ENCODE measurements at places on chromosomes 2 and 18.

GRCh38 chr2:105895990-105896764 is 151.5 kb downstream of the NCK2 start:
- DNase-seq, result no peak

- DNase-seq, result no peak
Measured at GRCh38 chr2:58364098-58364497, 123.0 kb upstream of the FANCL start.

DNA sequence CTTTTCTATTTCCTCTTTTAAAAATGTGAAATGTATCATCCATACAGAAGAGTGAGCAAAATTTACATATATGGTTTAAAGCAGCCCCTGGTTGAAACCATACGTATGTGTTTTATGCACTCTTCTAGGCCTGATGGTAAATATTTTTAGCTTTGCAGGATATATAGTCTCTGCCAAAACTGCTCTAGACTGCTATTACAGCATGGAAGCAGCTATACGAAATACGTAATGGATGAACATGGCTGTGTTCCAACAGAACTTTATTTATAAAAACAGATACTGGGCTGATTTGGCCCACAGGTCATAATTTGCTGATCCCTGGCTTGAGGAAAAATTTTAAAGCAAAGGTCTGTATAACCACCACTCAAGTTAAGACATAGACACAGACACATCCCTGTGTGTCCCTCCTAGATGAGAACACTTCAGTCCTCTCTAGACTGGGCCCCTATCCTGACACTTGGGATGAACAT is 42.5 kb upstream of the ATP8B1 start:
- DNase-seq, result no peak

- no peak for DNase-seq
Measured at GRCh38 chr2:65317841-65318240, 90.2 kb downstream of the ACTR2 start.

GRCh38 chr18:22411446-22411845 is 6.3 kb downstream of the CTAGE1 start:
- no peak for DNase-seq

- DNase-seq, result no peak
Measured at GRCh38 chr2:223941579-223942277, 3.4 kb downstream of the WDFY1 start.

DNA sequence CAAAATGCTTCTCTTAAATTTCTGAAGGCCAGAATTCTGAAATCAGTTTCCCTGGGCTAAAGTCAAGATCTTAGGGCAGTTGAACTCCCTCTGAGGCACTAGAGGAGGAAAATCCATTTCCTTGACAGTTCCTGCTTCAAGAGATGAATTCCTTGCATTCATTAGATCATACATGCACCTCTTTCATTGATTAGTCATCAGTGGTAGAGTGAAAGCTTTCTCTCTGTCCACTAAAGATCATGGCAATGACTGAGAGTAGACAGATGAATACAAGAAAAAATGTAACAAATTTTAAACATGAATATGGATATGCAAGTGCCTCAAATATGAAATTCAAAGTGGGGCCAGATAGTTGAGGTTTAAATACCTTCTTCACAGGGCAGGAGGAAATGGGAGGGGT is 693.4 kb upstream of the TMEFF2 start:
- DNase-seq, result no peak

DNA sequence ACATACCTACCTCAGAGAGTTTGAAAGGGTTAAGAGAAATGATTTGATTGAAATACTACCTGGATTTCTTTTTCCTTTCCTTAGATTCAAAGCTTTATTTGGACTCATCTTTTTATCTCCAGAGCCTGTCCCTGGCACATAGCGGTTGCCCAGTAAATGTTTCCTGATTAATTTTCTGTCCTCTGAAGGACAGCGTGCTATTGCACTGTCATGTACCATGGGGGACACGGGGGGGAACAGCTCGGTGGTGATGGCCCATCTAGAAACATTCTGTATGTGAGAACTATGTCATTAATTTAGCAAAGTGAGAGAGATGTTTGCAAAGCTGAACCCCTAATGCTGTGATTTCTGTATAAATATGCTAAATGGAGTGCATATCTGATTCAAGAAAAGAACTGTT is 26.4 kb upstream of the CABYR start:
- DNase-seq, result no peak

DNA sequence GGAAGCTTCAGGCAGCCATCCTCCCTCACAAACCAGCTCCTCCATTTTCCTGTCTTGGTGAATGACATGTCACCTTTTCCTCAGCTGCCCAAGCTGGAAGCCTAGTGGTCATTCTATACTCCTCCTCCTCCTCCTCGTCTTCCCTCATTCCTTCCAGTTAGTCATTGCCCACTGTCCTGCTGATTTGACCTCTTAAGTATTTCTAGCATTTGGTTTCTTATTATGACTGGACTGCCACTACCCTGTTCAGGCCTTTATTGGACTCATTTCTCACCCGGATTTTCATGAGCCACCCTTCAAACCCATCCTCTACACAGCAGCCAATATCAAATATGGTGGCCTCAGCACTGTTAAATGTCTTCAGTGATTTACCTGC is 21.9 kb upstream of the MGAT5 start:
- DNase-seq, result no peak

DNA sequence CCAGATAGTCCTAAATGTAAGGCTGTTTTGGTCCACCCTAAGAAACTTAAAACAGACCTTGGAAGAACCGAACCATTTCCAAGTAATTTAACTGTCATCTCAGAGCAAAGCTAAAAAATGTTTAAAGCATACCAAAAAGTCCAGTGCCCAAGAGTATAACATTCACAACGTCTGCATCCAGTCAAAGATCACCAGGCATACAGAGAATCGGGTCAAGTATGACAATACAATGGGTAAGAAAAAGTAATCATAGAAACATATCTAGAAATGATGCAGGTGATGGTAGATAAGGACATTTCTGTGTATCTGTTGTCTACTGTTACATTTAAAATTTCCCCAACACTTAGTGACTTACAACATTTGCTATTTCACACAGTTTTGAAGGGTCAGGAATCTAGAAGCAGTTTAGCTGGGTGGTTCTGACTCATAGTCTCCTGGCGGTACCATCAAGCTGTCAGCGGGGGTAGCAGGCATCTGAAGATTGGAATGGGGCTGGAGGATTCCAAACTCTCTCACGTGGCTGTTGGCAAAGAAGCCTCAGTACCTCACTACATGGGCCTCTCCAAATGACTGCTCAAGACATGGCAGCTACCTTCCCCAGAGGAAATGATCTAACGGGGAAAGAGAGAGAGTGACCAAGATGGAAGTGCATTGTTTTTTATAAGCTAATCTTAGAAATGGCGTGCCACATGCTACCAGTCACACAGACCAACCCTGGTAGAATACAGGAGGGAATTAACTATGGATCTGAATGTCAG is 36.6 kb upstream of the DYNC2LI1 start:
- DNase-seq, result no peak

DNA sequence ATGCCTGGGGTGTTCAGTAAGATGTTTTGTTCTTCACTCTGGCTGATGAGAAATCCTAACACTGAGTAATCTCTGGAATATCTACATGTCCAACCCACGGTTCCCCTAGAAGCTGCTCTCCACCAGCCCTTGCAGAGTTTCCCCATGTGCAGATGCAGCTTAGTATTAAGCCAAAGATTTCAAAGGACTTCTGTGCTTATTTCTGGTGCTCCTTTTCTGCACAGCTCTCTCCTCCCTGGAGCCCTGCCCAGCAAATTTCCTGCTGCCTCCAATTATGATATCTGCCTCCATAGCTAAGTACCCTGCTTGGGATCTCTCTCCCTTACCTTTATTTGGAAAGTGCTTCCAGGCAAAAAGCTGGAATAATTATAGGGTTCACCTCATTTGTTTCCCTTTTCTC is 949.3 kb downstream of the BCL11A start:
- no peak for DNase-seq

DNA sequence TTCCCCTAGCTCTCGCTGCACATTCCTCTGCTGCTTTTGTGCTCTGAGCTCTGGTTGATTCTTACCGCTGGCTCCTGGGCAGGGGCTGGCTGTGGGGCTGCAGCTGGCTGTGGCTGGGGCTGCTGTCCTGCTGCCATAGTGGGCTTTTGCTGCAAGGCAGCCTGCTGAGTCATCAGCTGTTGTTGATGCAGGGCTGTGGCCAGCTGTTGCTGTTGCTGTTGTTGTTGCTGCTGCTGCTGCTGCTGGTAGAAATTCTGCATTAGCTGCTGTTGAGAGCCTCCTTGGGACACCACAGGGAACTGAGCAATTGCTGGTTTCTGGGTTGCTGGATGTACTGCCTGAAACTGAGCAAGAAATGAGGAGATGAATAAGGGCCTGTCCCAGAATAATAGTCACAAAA is 77.2 kb upstream of the NFU1 start:
- peak; percentile 78 for DNase-seq

- DNase-seq, result no peak
Measured at GRCh38 chr2:108626995-108627394, 92.3 kb upstream of the RANBP2 start.

GRCh38 chr2:120528051-120528692 is 182.2 kb downstream of the INHBB start:
- DNase-seq, result no peak

- no peak for DNase-seq
Measured at GRCh38 chr18:841647-842370, 29.8 kb upstream of the YES1 start.

GRCh38 chr2:6967301-6967700 is 50.1 kb downstream of the RNF144A start:
- no peak for DNase-seq

GRCh38 chr2:120204022-120204405 is 19.2 kb downstream of the TMEM185B start:
- no peak for DNase-seq

DNA sequence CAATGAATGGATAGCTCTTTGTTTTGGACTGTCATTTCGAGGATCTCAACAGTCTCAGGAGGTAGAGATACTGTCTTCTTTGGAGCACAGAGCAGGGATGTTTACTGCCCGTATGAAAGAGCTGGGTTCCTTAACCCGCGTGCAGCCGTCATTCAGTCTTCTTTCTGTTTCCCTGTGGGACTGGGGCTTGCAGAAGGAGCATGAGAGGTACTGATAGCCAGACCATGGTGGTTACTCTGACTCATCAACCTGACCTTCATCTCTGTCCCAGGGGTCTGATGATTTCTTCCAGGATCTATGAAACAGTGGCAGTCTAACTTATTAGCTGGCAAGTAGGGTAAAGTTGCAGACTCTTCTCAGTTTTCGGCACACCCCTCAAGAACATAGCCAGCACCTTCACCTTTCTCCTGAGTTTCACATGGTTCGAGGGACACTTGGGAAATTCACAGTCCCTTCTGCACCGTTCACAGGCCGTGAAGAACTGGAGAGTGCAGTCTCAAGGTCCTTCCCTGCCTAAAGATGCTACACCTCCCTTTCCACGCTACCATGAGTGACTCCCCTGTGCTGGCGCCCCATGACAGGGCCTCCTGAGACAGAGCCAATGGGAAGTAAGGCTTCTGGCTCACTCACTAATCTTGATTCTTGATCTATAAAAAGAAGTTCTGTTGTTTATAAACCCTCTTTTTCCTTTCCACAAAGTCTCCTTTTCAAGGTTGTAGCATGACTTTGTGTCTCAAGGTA is 226.2 kb downstream of the MC4R start:
- DNase-seq, result no peak

GRCh38 chr18:13483316-13484270 is 242.8 kb downstream of the FAM210A start:
- DNase-seq, result no peak

GRCh38 chr2:80291656-80292055 is 12.9 kb downstream of the LRRTM1 start:
- DNase-seq, result no peak

- no peak for DNase-seq
Measured at GRCh38 chr18:37422596-37422995, 143.0 kb downstream of the CELF4 start.

DNA sequence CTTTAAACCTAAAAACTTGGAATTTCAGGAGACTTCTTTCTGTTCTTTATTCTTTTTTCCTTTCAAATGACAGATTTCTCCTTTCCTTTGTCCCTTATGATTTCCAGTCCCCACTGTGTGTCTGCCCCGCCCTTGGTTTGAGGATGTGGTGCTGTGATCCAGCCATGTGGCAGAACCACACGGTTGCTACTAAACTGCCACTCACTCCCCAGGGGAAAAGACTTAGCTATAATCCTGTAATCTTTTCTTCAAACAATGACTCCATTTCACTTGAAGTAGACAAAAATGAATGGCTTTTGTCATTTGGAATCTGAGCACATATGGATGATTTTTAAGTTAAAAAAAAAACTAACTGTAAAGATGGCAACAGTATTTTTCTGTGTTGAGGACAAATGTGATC is 76.2 kb upstream of the STAM2 start:
- DNase-seq, result peak; percentile 36

DNA sequence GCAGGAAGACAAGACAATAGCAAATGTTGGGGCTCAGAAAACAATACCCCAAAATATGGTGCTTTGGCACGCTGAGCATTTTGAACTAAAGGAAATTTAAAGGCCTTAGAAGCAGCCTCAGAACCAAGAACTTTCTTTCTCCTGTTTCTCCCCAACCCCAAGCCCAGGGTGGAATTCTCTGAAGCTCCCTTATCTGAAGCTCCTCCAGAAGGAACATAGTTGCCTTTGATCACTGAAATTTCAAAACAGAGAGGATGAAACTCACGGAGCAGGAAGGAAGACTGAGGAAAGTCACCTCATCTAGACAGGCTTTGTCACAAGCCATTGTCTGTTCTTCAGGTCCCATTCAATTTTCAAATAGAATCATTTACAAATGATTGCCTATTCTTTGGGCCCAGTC is 15.5 kb upstream of the BMPR2 start:
- no peak for DNase-seq

DNA sequence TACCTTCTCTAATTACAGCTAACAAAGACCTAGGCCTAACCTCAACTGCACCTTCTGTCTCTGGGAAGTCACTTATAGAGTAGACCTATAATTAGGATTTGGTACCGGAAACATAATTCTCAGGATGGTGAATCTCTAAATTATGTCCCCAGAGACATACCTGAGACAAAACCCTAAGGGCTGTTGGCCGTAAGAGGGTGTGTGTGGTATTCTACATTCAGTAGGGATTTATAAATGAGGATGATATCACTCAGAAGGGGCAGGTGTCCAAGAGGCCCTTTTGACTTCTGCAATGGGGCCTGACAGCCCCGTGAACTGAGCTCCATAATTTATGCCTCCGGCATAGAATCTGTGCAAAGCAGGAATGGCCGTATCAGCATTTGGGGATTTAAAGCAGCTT is 13.5 kb upstream of the DARS1 start:
- no peak for DNase-seq

GRCh38 chr2:207805566-207806226 is 36.0 kb upstream of the FZD5 start:
- no peak for DNase-seq

- peak; percentile 27 for DNase-seq
Measured at GRCh38 chr2:192373221-192373620, 178.5 kb upstream of the TMEFF2 start.

GRCh38 chr2:168422584-168422983 is 33.5 kb upstream of the CERS6 start:
- DNase-seq, result no peak

GRCh38 chr2:20574423-20574911 is 76.4 kb downstream of the HS1BP3 start:
- no peak for DNase-seq

DNA sequence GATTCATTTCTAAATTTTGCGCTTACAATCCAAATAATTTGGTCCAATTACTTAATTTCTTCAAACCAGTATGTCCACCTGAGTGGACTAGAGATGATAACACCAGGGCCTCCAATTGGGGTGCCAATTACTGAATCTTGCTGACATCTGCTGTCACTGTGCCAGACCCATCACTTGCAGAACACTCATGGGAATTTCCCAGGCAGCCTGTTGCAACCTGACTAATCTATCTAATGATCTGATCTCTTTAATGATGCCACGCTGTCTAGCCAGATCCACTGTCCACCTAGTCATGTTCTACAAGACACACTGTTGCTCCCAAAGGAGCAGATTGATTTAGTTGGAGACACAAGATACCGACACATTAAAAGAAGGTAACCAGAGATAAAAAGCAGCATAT is 11.8 kb upstream of the LRP1B start:
- no peak for DNase-seq

Data from neural progenitor cell (in vitro differentiated cells).